ENCODE measurements at places on chromosomes 12 and 14. TPM values are rescaled to one million over a fixed set of nuclear protein-coding genes. Genes with fewer than 3 reads are reported as not detected.

Gene FOXN3
- 25.8 TPM for total RNA-seq

Gene DNAJC22
- 0.25 TPM for total RNA-seq

Gene P2RX2
- total RNA-seq: not detected

Gene PRR4
- total RNA-seq: 7.7 TPM

Gene LEMD3
- 27.7 TPM for total RNA-seq

Gene ATXN3
- total RNA-seq: 31.6 TPM

Gene ANKS1B
- 17.7 TPM for total RNA-seq
